Mesothelial cell of epicardium (in vitro differentiated cells): ENCODE measurements at places on chromosomes 5 and 9. TPM values are rescaled to one million over a fixed set of nuclear protein-coding genes. Genes with fewer than 3 reads are reported as not detected.

- no peak for DNase-seq
These were observed 76.4 kb downstream of the ROR2 start for GRCh38 chr9:91873637-91874051.

- no peak for DNase-seq
These were observed 46.4 kb upstream of the KDM4C start for GRCh38 chr9:6711403-6711802.

GRCh38 chr9:131429121-131430012 lies 35.5 kb downstream of the PRRC2B start:
- no peak for DNase-seq

DNA sequence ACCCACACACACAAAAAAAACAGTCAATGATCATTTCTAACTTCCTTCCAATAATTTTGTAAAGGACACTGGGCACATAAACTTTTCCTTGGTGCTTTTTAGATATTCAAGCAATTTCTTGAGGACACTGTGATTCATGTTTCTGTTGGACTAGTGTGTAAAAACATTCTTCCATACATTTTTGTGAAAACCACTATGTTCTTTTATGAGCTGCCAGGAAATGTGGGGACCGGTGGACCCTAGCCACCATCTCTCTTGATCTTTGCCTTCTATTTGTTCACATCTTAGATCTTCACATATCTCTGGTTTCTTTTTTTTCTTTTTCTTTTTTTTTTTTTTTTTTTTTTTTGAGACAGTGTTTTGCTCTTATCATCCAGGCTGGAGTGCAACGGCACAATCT lies 287.4 kb downstream of the GLIS3 start:
- no peak for DNase-seq

- DNase-seq = no peak
These were observed at the start of gene PCDHA6 for GRCh38 chr5:140827704-140828361. Gene PCDHA6 (plus strand): TSS chr5:140827960. CDS start chr5:140828092, 132 bp downstream.

DCTN3 gene
- total RNA-seq = 76.7 to 80.1 TPM (median 77.1 TPM) in 3 replicates

GRCh38 chr5:31630931-31631330 lies 8.0 kb upstream of the PDZD2 start:
- no peak for DNase-seq

- peak; percentile 46 for DNase-seq
These were observed 410 bp downstream of the GLIPR2 start for GRCh38 chr9:36136894-36137391.

BNC2 gene
- total RNA-seq = 45.1 to 52.1 TPM (median 46.4 TPM) in 3 replicates

GRCh38 chr5:149061341-149061740 lies 1.5 kb downstream of the SH3TC2 start:
- no peak for DNase-seq

DNA sequence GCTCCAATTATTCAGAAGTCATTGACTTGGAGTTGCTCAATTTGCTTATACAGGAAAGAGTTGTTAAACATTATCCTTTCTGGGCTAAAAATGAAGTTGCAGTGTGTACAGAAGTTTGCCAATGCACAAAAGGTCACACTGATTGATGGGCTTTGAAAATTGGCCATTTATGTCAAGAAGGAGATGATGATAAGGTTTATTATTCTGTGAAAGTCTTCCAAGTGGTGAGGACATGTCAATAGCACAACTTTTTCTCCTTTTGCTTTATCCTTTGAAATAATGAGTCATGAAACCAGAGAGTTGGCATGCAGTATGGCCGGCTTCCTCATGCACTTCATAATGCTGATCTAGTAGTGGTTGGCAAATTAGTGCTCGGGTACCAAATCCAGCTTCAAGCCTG lies 848.5 kb upstream of the WWC1 start:
- no peak for DNase-seq

DNA sequence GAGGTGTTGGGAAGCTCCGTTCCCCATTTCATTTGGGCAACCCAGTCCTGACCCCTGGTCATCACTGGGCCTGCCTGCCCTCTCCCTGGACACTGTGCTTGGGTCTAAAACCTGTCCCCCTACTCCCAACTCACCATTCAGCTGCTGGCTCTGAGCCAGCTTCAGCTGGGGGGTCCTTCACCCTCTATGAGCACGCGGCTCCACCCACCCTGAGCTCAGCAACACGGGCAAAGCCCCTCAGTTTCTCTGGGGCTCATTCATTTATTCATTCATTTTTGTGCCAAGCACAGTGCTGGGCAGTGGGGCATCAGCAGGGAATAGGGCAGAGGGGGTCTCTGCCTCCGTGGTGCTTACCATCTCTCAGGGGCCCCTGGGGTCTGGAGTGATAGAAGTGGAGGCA lies 199.8 kb upstream of the MVB12B start:
- peak; percentile 31 for DNase-seq

UBLCP1 gene
- total RNA-seq = 27.8 to 29.2 TPM (median 28.3 TPM) in 3 replicates

PTGS1 gene
- total RNA-seq = 8.0 to 9.2 TPM (median 8.2 TPM) in 3 replicates

- peak; percentile 45 for DNase-seq
These were observed 5.1 kb downstream of the GLRX start for GRCh38 chr5:95817430-95817829.

- no peak for DNase-seq
These were observed 237.8 kb downstream of the SEC61B start for GRCh38 chr9:99459919-99460318.

DNA sequence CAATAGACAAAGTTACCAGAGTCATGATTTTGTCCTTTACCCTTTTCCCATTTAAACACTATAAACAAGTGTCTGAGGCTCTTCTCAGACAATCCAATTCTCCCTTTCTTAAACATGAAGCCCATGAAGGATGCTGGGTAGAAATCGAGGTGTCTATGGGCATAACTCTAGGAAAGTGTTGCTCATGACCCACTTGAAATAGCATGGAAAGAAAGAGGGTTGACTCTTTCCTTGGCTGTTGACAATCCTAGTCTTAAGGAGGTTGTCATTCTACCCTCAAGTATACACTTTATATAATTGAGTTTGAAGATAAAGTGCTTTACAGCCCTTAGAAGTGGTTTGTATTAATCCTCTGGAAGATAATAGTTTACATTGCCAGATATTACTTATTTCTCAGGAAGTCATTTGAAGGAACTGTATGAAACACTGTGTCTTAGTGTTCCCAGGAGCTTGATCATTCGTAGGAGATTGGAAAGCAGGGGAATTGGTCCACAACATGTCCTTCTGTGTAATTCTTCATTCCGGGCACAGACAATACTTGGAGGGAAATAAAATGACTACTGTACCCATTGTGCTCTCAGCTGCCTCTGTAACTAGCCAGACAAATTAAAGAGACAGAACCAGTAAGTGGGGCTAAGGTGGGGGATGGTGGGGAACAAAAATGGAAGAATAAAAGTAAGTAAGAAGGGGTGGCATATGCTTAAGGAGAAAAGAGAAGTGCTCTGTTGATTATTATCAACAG lies 1078.3 kb upstream of the DMAC1 start:
- DNase-seq = no peak

DNA sequence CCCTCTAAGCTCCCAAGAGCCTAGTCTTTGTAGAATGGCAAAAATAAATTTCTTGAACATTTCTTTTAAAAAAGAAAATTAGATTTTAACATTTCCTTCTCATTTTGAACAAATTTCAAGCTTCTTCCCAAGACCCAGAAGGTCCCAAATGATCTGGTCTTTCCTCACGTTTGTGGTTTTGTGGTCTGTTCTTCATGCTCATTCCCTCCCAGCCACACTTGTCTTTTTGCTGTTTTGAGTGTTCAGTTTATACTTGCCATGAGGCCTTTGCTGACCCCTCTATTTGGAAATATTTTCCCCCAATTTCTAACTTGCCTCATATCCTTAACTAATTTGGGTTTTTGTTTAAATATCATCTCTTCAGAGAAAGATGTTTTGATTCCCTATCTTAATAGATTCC lies 133.4 kb upstream of the PAPPA start:
- DNase-seq = no peak

- DNase-seq = no peak
These were observed 118.0 kb upstream of the IRX2 start for GRCh38 chr5:2869471-2869870.
